Natural killer cell treated with Interleukin-12 subunit alpha and Interleukin-12 subunit beta and Interleukin-15 and Interleukin-18, amount 100 ng/mL, for 72 hours (primary cell): ENCODE measurements at places on chromosomes 5 and 9. TPM values are rescaled to one million over a fixed set of nuclear protein-coding genes. Genes with fewer than 3 reads are reported as not detected.
A peak's percentile ranks its signal among the peaks of the same experiment; 100 is the strongest.

DNA sequence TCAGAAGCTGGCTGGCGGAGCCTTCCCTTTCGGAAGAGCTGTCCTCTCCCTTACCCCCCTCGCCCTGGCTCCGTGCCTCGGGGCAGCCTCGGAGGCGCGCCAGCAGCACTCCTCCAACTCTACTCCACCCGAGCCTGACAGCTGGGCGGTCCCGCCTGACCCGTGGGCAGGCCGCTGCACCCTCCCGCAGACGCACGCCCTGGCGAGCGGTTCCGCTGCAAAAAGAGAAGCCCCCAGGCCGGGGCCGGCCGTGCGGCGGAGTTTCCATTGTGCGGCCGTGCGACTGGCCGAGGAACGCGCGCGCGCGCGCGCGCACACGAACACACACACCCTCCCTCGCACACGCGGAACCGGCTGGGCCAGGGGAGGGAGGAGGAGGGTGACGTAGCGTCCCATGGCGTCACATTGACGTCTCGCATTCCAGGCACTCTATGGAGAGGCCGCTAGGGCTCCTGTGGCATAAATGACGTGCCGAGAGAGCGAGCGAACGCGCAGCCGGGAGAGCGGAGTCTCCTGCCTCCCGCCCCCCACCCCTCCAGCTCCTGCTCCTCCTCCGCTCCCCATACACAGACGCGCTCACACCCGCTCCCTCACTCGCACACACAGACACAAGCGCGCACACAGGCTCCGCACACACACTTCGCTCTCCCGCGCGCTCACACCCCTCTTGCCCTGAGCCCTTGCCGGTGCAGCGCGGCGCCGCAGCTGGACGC lies at the start of gene NR4A3:
NR4A3 (plus strand) TSS at position 490 of the 713 bp plus-strand sequence. CDS start 6,158 bp downstream, outside the sequence.
- DNase-seq, result peak; percentile 89

DNA sequence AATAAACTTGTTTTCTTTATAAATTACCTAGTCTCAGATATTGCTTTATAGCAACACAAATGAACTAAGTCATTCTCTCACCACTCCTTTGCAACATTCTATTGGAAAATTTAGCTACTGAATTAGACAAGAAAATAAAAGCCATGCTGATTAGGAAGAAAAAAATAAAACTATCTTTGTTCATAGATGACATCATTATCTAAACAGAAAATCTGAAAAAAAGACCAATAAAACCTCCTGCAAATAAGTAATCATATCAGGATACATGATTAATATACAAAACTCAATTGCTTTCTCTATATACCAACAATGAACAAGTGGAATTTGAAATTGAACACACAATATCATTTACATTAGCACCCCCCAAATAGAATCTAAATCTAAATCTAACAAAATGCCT lies 455.3 kb upstream of the KIF2A start:
- DNase-seq, result no peak

GRCh38 chr5:11658376-11658775 lies 245.9 kb downstream of the CTNND2 start:
- DNase-seq, result no peak

The C5orf15 gene
- 16.7 TPM for total RNA-seq

The FOXD1 gene
- 1.5 TPM for total RNA-seq
